ENCODE measurements at places on chromosomes 12 and 14.

DNA sequence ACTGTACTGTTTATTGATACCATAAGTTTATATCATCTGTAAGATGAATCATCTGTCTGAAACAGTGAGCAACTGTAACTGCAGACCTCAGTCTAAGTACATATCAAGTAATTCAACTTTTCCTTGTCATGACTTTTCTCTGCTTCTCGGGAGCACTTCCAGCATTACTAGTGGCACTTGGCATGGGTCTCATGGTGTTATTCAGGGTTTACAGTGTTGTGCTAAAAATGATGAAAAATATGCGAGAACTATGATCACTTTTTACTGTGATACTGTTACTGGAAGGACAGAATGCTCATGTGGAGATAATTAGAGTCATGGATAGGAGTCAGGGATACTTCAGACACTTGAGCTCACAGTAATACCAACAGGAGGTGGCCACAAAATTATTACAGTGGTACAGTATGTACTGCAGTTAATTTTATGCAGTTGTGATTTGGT, 8.3 kb downstream of the KTN1 start:
- DNase-seq = no peak

- DNase-seq = no peak
Measured at GRCh38 chr12:93914281-93914680, 234.1 kb upstream of the PLXNC1 start.

DNA sequence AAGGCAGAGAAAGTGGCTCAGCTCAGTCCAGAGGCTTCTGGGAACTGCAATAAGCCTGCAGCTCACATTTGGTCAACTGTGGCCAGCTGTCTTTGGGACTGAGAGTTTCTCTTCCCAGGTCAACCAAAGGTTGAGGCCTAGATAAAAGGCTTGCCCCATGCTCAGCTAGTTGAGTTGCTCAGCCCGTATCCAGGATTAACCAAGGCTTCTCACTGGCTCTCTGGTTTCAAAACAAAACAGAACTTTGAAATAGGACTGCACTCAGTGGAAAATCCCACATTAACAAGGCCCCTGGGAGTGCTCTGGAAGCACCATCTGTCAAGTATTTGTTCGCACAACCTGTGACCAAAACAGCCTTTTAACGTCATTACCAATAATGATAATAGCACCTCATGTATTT, 40.3 kb upstream of the NUAK1 start:
- no peak for DNase-seq

DNA sequence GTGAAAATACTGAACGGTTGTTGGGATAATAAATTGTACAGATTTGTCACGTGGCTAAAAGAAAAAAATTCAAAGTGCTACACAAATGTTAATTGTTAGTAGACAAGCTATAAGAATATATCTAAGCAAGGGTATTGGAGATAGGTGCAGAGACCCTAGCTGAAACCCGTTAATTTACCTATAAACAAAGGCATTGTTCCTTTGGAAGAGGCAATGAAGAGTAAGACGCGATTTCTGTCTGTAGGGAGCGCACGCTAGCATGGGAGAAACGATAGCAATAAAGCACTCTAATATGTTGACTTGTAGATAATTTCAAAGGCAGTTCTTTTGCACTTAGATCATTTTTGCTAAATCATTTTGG, 565 bp downstream of the CCDC77 start:
- DNase-seq = peak; percentile 53

DNA sequence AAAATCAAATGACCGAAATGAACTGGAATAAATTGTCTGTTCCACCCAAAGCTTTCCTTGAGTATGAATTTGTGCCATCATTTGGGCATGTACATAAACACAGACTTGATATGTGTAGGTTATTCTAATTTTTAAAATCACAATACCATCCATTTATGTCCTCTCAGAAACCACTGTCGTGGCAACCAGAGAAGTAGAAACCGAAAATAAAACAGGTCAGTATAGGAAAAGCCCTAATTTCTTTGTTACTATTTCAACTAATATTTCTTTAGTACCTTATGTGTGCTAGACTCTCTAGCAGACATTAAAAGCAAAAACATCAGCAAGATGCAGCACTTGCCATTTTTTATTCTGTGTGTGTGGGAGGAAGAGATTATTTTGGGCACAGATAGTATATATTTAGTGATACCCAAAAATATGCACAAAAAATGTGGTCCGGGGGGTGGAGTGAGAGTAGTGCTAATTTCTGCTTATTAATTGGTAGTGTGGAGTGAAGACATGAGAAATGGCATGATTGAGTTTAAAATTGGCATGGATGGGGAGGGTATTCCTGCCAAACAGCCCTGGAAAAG, 130.8 kb upstream of the CNTN1 start:
- DNase-seq = no peak

DNA sequence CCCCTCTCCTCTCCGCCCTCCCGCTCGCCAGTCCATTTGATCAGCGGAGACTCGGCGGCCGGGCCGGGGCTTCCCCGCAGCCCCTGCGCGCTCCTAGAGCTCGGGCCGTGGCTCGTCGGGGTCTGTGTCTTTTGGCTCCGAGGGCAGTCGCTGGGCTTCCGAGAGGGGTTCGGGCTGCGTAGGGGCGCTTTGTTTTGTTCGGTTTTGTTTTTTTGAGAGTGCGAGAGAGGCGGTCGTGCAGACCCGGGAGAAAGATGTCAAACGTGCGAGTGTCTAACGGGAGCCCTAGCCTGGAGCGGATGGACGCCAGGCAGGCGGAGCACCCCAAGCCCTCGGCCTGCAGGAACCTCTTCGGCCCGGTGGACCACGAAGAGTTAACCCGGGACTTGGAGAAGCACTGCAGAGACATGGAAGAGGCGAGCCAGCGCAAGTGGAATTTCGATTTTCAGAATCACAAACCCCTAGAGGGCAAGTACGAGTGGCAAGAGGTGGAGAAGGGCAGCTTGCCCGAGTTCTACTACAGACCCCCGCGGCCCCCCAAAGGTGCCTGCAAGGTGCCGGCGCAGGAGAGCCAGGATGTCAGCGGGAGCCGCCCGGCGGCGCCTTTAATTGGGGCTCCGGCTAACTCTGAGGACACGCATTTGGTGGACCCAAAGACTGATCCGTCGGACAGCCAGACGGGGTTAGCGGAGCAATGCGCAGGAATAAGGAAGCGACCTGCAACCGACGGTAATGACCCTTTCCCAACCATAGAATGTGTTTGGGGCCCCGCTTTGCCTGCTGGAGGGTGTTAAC, 615 bp downstream of the CDKN1B start:
- DNase-seq = no peak

DNA sequence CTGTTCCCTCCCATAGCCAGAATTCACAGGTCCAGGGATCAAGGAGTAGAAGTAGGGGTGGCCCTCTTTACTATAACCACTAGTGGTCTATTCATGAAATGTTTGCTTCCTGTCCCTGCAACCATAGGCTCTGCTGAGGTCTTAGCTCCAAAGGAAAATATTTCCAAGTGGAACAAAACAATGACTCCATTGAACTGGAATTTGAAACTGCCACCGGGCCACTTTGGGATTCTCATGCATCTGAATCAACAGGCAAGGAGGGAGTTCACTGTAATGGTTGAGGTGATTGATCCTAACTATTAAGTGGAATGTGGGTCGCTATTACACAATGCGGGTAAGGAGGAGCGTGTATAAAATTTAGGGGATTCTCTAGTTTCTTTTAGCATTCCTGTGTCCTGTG, 197.0 kb downstream of the ETNK1 start:
- no peak for DNase-seq

GRCh38 chr14:95690815-95691214, 4.6 kb downstream of the TCL1B start:
- no peak for DNase-seq

GRCh38 chr12:46559311-46559710, 186.7 kb upstream of the SLC38A2 start:
- DNase-seq = no peak

- DNase-seq = no peak
Measured at GRCh38 chr12:23704992-23705943, 244.2 kb downstream of the SOX5 start.

- no peak for DNase-seq
Measured at GRCh38 chr12:57832966-57833365, 13.6 kb downstream of the CTDSP2 start.

DNA sequence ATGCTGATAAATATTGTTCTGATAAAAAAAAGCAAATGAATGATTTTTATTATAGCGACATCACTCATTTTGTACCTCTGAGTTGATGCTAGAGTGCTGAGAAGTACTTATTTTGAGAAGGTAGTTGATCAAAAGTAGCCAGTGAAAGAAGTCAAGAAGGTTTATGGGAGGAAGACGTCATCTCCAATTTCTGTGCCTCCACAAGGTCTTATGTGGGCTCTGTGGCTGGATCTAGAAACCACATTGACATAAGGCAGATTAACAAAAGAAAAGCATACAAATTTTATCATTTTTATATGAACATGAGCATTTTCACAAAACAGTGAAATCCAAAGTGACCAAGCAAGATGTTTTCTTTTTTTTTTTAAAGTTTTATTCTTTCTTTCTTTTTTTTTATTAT, 289.5 kb upstream of the FAR2 start:
- peak; percentile 51 for DNase-seq

DNA sequence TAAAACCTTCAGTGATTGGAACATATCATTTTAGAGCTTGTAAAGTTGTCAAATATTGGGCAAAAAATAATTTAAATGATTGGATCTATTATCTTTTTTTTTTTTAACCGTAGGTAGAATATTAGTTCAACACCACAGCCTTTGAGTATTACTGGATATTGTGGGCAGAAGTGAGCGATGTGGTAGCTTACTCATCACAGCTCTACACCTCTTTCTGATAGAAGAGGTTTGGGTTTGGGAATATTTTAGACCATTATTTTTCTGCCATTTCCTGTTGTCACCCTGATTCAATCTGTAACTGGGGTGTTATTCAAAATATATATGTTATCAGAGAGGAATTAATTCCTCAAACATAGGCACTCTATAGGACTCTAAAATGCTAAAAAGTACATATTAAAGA, 34.8 kb upstream of the SLC38A2 start:
- no peak for DNase-seq

DNA sequence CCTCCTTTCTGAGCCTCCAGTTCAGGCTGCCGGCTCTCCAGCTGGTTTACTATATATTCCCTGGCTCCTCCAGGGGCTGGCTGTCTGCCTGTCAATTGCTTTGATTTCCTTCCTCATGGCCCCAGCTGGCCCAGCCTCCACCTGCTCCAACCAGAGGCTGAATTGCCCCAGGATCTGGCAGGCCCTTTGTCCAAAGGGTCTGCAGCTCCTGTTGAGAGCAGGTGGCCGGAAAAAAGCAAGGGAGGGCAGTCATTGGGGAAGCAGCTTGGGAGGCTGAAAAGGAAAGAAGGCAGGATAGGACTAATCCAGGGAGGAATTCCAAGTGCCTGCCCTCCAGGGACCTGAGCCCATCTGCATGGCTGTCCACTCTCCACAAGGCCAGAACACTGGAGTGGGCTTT, 25.3 kb downstream of the PAH start:
- no peak for DNase-seq

- no peak for DNase-seq
Measured at GRCh38 chr12:27968972-27969623, 3.4 kb downstream of the PTHLH start.

GRCh38 chr14:74085047-74085637, 386 bp downstream of the LIN52 start:
- no peak for DNase-seq

DNA sequence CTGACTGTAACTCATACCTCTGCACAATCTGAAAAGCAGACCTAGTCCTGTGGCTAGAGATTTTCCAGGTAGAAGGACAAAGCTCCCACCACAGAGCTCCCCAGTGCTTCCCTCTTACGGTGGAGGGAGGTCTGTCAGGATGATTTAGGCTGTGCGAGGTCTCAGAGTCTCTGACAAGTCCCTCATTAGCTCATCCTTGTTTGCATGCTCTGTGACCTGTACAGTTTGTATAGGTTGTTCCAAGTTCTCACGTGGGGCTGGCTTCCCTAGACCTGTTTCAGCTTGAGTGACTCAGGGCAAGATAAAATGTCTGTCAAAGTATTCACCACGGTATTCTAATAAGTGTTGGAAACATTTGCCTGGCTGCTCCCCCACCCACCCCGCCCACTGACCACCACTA, 34.8 kb downstream of the ASCL1 start:
- DNase-seq = no peak

DNA sequence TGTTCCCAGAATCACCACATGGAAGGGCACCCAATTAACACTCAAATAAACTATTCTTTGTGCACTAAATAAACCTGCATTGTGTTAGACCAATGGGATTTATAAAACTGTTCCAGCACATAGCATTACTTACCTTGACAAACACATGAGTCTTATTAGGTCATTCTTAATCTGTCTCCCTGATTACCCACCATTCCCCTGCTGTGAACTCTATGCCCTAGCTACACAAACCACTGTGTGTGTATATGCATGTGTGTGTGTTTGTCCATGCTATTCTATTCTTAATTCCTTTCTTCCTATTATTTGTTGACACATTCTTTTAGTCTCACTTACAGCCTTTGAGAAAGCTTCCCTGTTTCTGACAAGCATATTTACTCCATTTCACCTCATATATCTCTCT, 303.6 kb upstream of the GARIN6 start:
- DNase-seq = no peak

- no peak for DNase-seq
Measured at GRCh38 chr12:76464631-76465166, 94.9 kb downstream of the OSBPL8 start.

GRCh38 chr12:1003600-1004271, 12.7 kb downstream of the ERC1 start:
- peak; percentile 68 for DNase-seq

DNA sequence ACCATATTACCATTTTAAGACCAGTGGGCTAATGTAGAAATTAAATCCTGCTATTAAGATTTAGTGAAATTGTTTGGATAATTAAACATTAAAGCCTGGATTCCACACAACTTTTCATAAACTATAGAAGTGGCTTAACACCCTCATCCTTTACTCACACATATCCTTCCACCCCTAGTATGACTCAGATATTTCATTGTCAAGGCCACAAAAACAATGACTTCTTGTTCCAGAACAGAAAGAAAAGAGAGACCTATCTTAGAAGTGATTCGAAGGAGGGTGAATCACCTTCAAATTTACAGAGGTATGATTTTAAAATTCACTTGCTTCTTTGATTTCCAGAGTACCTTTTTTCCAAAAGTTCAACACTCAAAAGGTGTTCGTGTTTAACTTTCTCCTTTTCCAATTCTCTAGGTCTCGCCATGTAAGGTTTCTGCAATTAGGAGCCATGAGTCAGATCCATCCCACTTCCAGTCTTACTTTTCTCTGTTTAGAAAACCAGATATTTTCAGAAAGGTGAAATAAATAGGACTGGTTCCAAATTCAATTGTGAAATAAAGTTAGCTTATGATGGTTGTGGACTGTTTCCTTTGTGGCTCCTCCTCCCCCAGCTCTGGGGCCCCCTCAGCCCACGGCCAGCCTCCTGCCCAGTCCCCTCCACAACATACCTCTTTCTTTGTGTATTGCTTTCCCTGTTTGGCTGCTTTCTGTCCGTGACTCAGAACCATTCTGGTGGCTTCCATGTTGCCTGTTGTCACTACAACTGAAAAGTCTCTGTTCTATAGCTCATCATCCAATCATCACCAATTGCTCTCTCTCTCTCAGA, 24.6 kb upstream of the MGP start:
- no peak for DNase-seq

- DNase-seq = no peak
Measured at GRCh38 chr12:66549050-66549389, 129.9 kb downstream of the GRIP1 start.

- DNase-seq = no peak
Measured at GRCh38 chr12:10031771-10032175, 1.3 kb downstream of the CLEC9A start.

- no peak for DNase-seq
Measured at GRCh38 chr12:132707241-132707640, 3.4 kb upstream of the PGAM5 start.

- DNase-seq = no peak
Measured at GRCh38 chr12:50799908-50800307, 36.0 kb downstream of the ATF1 start.
